Dermis blood vessel endothelial cell (primary cell): ENCODE measurements at places on chromosomes 4 and X. TPM values are rescaled to one million over a fixed set of nuclear protein-coding genes. Genes with fewer than 3 reads are reported as not detected.
A peak's percentile ranks its signal among the peaks of the same experiment; 100 is the strongest.

DNA sequence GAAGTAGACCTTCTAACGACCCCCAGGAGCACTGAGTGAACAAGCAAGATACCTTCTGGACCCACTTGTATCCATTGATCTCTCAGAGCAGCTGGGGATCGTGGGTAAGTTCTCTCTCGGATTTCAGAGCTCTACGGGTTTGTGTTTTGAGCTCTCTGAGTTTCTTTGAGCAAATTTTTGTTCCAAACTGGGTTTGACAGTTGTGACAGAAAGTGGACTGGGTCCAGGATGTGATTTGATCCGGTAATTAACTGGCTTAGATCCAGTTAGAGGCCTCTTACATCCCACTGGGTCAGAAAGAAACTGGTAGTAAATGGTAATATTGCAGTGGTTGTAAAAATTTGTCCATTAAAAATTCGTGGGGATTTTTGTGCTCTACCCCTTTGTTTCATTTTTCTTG lies 459.2 kb downstream of the INPP4B start:
- DNase-seq, result no peak

- DNase-seq, result no peak
These were observed 328.3 kb downstream of the DHX15 start for GRCh38 chr4:24256066-24256465.

DNA sequence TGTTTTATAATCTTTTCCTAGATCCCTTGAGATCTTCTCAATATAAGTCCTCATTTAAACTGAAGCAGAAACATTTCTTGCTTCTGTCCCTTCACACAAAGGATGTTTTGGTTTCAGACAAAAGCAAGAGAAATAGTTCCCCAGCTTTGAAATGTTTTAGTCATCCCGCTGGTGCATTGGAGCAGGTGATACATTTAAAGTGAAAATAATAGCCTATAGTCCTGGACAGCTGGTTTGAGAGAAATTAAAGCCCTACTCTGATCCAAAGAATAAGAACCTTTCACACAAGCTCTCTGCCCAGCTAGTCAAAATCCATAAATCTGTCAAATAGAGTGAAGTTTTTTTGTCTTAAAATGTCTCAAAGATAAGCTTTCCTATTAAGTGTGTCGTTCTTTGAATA lies 79.4 kb downstream of the LUZP4 start:
- DNase-seq, result no peak

The KIF4A gene
- 7.7 and 29.6 TPM in 2 replicates for total RNA-seq

GRCh38 chr4:187232196-187232595 lies 508.5 kb upstream of the FAT1 start:
- no peak for DNase-seq

DNA sequence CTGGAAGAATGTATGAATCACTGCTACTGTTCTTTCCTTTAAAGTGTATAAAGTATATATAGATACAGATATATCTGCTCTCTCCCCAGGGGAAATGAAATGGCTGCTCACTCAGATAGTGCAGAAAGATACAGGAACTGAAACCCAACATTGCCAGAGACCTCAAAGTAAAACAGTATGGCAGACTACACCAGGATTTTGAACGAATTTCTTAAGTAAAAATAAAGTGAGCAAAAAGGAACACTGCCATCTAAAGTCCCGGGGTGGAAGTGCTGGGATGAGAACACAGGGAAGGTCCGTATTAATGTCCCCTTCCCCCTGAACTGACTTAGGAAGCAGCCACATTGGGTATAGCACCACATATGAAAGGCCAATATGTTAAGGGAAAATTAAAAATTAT lies 93.4 kb downstream of the TMA16 start:
- DNase-seq, result no peak

- DNase-seq, result no peak
These were observed 98.6 kb upstream of the LANCL3 start for GRCh38 chrX:37472836-37473235.

DNA sequence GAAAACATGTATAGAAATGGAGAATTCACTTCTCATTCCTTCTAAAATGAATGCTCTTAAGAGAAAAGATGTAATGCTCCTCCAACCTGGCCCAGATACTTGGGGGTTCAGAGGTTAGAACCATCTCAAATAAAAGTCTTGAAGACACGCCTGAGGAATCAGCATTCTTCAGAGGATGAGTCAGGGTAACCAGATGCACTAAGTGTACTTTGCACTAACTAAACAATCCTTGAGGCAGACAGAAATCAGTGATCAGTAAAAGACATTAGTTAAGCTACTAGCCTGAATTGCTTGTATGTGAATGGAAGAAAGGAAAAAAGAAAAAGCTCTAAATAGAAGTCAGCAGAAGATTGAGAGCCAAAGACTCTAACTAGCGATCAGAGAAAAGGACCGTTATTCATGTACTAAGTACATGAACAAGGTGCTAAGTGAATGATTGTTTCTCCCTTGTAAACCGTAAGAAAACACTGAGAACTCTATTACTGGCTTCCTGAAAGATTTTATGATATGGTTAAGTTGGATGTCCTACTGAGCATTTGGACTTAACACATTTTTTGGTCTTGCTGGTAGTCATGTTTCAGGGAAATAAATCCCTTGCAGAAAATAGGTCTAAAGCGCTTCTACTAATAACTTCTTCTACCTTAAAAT lies 738.3 kb downstream of the STPG2 start:
- no peak for DNase-seq

DNA sequence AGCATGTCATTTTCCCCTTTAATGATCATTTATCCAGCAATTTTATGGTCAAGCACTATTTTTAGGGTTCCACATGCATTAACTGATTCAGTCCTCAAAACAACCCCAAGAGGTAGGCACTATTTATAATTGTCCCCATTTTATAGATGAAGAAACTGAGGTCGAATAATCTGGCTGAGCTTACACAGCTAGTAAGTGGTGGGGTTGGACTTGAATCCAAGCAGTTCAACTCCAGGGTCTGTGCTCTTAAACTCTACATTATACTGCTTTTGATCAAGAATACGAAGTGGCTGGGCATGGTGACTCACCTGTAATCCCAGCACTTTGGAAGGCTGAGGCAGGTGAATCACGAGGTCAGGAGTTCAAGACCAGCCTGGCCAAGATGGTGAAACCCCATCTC lies 3.2 kb upstream of the CHRNA9 start:
- DNase-seq, result no peak

- DNase-seq, result no peak
These were observed 97.8 kb upstream of the GPC4 start for GRCh38 chrX:133513123-133513522.

The CT45A9 gene
- total RNA-seq, result not detected in 2 replicates

The PRRG3 gene
- total RNA-seq, result not detected in 2 replicates

DNA sequence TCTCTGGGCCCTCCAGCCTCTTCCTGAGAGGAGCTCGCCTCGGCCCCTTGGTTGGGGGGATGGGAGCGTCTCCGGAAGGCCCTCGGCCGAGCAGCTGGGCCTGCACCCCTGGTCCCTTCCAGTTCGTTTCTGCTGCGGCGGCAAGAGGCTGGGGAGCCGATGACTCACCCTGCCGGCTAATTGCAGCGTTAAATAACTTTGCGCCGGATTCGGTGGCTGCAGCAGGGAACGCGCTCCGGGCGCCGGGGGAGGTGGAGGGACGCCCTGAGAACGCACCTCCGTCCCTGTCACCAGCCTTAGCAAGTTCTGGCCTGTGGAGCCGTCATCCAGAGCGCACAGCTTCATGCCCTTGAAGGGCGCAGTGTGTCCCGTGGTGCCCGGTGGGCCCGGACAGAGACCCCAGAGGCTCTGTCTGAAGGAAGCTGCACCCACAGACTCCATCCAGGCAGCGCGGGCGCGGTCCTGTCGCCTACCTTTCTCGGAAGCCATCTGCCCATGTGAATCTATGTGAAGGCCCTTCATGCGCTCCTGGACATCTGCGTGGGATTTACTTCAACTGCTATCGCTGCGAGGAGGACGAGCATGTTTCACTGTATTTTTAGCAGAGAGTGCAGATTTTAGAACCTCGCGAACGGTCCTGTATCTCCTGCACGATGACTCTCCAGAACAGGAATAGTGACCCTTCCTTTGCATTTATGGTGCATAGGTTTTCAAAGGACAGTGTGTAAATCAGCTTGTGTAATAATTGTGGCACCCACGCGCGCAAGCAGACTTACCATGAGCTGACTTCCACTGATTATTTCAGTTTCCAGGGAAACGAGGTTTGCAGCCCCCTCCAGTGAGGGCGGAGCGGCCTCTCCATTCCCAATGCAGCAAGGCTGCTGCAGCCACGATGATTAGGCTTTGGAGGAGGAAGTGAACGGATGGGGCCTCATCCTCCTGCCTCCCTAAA lies 1.7 kb upstream of the TMEM271 start:
- peak; percentile 19 for DNase-seq

The HS3ST1 gene
- total RNA-seq, result 0.17 and 1.9 TPM in 2 replicates

The MAGEC3 gene
- total RNA-seq, result not detected in 2 replicates

DNA sequence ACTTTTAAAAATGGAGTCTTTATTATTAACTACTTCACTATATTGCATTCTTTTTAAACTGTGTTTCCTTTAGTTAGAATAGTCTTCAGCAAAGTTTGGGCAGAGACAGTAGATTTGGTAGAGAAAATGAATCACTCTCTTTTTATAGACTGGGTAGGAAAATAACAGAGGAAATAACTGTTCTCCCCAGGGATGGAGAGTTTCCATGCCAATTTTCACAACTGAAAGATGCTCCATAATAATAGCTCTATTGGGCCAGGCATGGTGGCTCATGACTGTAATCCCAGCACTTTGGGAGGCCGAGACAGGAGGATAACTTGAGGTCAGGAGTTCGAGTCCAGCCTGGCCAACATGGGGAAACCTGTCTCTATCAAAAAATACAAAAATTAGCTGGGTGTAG lies 13.1 kb downstream of the HSD17B13 start:
- peak; percentile 58 for DNase-seq

DNA sequence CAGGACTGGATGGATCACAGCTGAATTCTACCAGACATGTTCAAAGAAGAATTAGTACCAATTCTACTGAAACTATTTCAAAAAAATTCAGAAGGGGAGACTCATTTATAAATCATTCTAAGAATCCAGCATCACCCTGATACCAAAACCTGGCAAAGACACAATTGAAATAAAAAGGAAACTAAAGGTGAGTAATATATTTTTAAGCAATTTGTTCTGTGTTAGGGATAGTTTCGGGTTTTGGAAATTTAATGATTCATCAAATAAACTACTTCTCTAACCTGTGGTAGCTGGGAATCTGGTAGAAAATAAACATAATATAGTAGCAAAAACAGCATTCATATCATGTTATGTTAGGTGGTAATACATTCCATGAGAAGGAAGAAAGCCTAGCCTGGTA lies 662.2 kb upstream of the BOD1L1 start:
- DNase-seq, result no peak

The GPR34 gene
- total RNA-seq, result not detected in 2 replicates

- DNase-seq, result peak; percentile 86
These were observed 33.0 kb downstream of the HCCS start for GRCh38 chrX:11143931-11144678.

The MTMR8 gene
- 0.17 and 0.84 TPM in 2 replicates for total RNA-seq

- no peak for DNase-seq
These were observed 258.5 kb upstream of the FSTL5 start for GRCh38 chr4:162422312-162422711.

- no peak for DNase-seq
These were observed 7.4 kb downstream of the APOO start for GRCh38 chrX:23900220-23900797.

The XG gene
- total RNA-seq, result under 0.01 TPM in 1 of 2 replicates, not detected in the other

- DNase-seq, result no peak
These were observed 28.7 kb upstream of the MAP3K15 start for GRCh38 chrX:19543951-19544381.

The CLGN gene
- 0.34 and 0.51 TPM in 2 replicates for total RNA-seq

The CLOCK gene
- 20.3 and 26.0 TPM in 2 replicates for total RNA-seq

The CFAP97 gene
- 26.2 and 41.8 TPM in 2 replicates for total RNA-seq

DNA sequence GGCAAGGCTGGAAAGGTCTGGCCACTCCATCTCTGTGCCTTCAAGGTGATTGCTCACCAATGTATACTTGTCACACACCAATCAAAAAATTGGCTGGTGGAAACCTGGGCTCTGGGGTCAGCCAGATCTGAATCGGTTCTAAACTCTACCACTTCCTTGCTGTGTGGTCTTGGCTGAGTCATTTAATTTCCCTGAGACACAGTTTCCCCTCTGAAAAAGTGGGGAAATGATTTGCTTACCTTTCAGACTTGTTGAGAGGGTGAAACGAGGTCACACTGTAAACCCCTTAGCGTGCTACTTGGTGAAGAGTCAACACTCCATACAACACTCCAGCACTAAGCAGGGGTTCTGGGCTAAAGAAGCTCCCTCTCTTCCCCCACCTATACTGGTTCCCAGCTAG lies 252.3 kb upstream of the ZIC3 start:
- no peak for DNase-seq

DNA sequence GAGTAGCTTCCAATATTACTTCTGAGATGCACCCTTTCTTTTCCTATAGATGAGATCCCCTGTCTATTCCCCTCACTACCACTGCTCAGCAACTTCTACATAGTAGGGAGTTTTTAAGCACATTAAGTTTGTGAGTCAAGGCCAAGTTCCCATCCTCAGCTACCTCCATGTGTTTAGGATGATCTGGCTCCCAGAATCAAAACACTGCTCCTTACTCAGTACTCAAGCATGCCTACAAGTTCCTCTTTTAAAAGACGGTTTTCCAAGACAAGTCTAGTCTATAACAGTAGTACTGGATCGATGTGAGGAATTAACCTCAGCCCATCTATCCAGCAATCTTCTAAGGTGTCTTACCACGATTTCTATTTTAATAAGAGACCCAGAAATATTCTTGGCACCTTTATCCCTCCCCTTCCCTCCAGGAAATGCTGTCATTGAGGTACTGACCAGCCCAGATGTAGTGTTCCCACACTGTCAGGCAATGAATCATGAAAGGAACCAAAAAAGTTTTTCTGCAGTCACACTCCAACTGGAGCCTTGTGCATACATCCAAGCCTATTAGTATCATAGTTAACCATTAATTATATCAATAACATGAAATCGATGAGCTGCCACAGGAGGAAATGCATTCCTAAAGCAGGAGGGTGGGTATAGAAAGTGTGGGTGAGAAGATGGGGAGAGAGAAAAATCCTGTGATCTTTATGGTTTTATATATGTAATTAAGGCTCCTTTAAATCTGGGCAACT lies 29.6 kb downstream of the AREG start:
- DNase-seq, result peak; percentile 82

DNA sequence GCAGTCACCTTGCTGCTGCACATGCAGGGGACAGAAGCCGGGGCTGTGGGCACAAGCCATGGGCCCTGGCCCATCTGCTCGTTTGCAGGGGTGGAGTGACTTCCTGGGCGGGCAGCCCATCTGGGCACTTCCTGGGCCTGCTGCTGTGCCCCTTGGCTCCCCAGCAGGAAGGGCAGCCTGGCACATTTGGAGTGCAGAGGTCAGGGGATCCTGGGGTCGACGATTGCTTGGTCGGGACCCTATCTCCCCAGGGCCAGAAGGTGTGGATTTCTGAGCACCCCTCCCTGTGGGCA lies 10.9 kb upstream of the MXD4 start:
- DNase-seq, result no peak

DNA sequence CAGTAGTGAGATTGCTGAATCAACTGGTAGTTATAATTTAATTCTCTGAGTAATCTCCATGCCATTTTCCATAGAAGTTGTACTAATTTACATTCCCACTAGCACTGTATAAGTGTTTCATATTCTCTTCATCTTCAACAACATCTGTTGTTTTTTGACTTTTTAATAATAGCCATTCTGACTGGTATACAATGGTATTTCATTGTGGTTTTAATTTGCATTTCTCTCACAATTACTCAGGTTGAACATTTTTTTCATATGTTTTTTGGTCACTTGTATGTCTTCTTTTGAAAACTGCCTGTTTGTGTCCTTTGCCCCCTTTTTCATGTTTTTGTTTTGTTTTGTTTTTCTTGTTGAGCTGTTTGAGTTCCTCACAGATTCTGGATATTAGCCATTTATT lies 880.2 kb downstream of the RAPGEF2 start:
- DNase-seq, result no peak

GRCh38 chr4:119510395-119511149 lies 118.0 kb downstream of the PDE5A start:
- no peak for DNase-seq

GRCh38 chr4:86291180-86291579 lies 68.7 kb downstream of the MAPK10 start:
- DNase-seq, result no peak
